ENCODE measurements at places on chromosomes 3 and 15.

GRCh38 chr15:31128919-31129768 lies 27.6 kb upstream of the TRPM1 start:
- DNase-seq, result peak; percentile 31

- DNase-seq, result no peak
Measured at GRCh38 chr15:71542836-71543235, 267.5 kb upstream of the NR2E3 start.

DNA sequence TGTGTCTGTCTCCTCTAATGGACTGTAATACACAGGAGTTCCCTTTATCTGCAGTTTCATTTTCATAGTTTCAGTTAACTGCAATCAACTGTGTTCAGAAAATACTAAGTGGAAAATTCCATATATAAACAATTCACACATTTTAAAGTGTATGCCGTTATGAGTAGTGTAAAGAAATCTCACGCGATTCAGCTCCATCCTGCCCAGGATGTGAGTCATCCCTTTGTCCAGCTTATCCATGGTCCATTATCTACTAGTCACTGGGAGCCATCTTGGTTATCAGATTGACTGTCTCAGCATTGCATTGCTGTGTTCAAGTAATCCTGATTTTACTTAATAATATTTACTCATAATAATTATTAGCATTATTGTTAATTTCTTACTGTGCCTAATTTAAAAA lies 14.5 kb downstream of the ZPLD1 start:
- DNase-seq, result no peak

DNA sequence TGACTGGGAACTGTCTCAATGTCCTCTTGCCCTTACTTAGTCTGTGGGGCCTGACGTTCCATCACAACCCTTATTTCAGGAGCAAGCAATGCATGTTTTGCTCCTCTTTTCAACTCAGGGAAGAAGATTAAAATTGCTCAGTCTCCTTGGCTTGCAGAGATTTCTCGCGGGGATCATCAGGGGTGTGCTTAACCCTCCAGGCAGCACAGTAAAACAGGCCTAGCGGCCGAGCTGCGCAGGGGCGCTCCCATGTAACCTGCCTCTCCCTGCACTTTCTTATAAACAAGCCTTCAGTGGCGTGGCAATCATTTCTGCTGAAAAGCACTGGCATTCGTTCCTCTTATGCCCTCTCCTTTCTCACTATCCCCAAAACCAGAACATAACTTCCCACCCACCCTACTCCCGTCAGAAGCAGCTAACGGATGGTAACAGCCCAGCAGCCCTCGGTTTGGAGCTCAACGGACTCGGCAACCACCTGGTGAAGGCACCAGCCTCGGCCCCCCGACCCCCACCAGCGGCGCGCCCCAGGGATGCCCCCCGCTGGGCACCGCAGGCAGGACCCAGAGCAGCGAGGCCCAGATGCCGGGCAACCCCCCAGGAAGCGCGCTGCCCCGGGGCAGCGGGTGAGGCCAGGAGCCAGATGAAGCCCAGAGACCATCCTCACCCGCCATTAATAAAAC lies 1.1 kb downstream of the MCF2L2 start:
- no peak for DNase-seq

GRCh38 chr15:83571820-83572707 lies 81.9 kb upstream of the ADAMTSL3 start:
- DNase-seq, result no peak

- DNase-seq, result no peak
Measured at GRCh38 chr15:25464784-25465183, 26.0 kb upstream of the UBE3A start.

GRCh38 chr15:95196176-95196915 lies 965.0 kb downstream of the MCTP2 start:
- DNase-seq, result no peak

DNA sequence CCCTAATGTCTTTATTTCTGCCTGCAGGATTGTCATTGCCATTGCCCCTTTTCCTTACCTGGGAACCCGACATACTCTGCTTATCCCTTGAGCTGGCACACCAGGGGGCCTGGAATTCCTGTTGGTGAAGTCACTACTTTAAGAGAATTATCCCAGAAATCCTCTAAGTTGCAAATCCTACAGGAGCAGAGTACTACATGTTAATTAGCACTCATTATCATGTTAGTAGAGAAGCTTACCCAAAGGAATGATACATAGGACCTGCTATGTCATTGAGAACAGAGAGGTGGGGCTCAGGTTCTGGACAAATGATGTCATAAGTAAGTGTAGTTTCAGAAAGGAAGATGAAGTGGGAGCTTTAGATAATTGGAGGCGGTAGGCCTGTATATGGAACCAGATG lies 27.4 kb downstream of the SCG5 start:
- DNase-seq, result no peak

DNA sequence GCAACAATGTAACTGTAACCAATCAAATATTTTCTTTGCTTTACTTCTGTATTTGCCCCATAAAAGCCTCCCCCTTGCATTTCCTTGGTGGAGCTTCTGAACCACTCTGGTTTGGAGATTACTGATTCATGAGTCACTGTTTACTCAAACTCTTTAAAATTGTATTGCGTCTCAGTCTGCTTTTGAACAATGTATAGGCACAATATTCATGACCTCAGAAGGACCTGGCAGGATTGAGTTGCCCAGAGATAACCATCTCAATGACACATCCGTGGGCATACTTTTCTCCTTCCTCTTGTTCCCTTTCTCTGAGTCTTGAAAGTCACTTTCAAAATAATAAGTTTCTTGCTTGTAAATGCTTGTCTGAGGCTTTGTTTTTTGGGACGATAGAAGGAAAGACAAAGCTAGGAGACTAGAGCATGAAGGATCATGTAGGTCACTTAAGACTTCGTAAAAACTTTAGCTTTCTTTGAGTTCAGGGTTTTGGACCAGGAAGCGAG lies 57.1 kb upstream of the POU1F1 start:
- DNase-seq, result peak; percentile 83

GRCh38 chr3:125378762-125379161 lies 3.6 kb upstream of the ZNF148 start:
- DNase-seq, result no peak

DNA sequence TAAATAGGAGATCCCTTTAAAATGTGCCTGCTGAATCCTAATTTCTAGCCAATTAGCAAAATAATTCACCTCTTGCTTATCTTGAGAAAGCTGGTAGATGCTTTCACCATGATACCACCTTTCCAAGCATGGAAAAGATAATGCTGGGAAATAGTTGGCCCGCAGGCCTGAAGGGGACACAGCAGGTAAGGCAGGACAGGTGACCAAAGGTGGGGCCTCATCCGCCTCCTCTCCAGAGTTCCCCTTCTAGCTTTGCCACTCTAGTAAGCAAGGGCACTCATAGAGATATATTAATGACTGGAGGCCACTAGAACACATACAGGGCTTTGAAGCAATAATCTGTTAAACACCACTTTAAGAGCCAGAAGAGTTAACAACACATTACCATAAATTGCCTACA lies 45.5 kb downstream of the SATB1 start:
- no peak for DNase-seq

- no peak for DNase-seq
Measured at GRCh38 chr15:82848241-82848993, 39.0 kb downstream of the WHAMM start.

GRCh38 chr3:110180733-110181132 lies 843.4 kb upstream of the DPPA4 start:
- no peak for DNase-seq

DNA sequence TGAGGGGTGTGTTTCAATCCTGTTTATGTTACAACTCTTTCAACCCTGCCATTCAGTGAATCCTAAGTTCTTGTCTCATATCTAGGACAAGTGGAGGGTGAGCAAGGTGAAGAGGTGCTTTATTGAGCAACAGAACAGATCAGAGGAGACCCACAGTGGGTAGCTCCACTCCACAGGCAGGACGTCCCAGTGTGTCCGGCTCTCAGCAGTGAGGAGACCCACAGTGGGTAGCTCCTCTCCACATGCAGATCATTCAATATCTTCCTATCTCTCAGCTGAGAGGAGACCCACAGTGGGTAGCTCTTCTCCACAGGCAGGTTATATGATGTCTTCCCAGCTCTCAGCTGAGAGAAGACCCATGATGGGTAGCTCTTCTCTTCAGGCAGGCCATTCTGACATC lies 556.7 kb downstream of the SI start:
- no peak for DNase-seq

DNA sequence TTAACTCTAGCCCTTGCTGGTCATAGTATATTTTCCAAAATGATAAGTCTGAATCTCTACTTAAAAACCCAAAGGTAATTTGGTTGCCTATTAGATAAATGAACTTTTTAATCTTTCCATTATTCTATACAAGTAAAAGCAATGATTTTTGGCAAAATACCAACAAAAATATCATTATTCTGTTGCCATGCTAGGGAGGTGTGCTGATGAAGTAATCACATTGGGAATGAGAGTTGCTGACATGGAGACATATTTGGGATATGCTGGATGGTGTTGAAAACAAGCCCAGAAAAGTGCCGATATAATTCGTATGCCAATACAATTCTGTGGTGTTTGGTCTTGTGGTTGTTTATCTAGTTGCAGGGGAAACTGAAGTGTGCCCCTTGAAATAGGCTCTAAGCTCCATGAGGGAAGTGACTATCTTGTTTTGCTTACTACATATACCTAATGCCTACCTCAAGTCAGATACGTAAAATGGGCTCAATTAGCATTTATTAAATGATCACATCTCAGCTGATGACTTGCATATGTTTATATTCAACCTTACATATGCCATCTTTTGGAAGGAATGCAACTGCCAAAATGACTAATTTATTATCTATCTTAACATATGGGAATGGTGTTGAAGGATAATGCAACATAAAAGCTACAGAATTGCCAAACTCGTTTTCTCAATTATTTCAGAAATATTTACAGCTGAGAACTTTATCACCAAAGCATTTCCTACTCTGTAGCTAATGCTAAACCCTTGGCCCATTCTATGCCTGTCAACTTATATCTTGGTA lies 5.8 kb downstream of the TOPBP1 start:
- DNase-seq, result no peak

DNA sequence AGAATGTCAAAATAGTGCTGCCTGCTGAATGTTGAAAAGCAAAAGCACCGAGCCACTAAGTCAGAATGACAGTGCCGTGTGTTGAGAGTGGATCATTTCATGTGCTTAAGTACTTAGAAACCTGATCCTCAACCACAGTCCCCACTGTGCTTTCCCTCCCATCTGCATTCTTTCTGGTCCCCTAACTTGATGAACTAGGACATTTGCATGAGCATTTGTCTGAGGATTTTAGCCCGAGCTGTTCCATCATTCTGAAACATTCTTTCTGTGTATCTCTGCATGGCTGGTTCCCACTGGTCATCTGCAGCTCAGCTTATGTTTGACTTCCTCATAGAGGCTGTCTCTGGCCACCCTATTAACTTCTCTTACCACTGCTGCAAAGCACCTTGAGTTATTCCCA lies 42.0 kb downstream of the SST start:
- DNase-seq, result no peak

- no peak for DNase-seq
Measured at GRCh38 chr3:1938975-1939374, 159.7 kb upstream of the CNTN4 start.

GRCh38 chr3:15654127-15654526 lies 52.6 kb downstream of the BTD start:
- no peak for DNase-seq

GRCh38 chr15:63977119-63977518 lies 69.2 kb downstream of the DAPK2 start:
- DNase-seq, result no peak

DNA sequence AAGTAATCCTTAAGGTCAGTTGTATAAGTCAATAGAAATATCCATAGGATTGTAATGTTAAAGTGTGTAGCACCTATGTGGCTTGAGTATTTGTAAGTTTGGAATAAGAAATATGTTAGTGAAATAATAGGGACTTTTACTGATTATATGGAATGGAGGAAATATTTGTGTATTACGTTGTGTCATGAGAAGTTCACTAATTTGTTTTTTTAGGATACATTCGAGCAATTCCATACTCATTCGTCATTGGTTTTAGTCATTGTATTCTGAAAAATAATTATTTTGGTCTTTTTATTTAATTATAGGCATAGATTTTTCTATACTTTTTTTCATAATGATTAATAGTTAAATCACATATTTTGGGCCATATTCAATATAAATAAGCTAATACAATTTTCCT lies 21.0 kb downstream of the MBNL1 start:
- no peak for DNase-seq

- peak; percentile 79 for DNase-seq
Measured at GRCh38 chr3:36677331-36678007, 86.9 kb downstream of the DCLK3 start.

DNA sequence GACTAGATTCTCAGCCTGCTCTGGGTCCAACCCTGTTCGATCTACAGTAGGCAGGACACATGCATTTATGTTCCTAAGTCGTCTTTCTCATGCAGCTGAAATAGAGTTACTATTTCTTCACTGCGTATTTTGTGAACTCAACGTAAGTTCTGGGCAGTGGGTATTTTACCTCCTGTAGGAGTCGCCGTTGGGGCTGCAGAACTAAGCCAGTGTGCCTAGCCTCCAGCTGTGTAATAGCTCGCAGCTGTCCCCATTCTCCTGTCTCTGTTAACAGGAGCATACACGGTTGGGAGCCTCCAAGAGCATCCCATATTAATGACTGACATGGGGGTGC lies 58.4 kb upstream of the HRH1 start:
- no peak for DNase-seq

DNA sequence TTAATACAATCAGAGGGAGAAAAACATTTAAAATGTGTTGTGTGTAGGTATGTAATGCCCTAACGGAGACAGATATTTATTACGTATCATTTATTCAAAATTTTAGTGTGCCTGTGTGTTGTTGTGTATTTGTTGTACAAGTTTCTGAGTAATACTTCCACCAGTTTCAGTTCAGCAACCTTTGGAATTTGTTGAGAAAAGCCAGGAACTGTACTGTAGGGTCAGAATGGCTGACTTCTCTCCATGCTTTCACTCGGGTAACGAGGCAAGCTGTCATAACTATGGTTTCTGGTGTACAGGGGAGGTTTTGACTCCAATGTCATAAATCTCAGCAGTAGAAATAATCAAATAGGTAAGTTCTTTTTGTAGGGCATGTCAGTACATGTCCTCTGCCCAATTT lies 23.8 kb upstream of the CNTN6 start:
- DNase-seq, result no peak

GRCh38 chr3:114714237-114714636 lies 420.4 kb downstream of the TIGIT start:
- DNase-seq, result no peak

DNA sequence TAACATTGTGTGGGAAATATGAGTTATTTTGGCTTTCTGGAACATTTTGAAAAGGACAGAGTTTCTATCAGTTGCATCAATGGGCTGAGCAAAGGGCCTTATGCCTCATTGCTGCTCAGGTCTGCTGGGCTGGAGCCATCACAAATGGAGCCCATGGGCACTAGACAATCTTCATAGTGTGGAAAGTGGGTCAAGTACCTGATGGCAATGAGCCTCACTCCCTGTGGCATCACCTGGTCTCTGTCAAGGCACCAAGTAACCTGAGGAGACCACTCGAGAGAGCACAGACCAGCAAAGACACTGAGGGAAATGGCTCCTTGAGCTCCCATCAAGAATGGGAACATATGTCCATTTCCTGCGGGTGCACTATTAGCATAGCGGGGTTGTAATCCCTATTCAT lies 96.7 kb upstream of the PPP2R3A start:
- DNase-seq, result no peak

All from amniotic stem cell (primary cell).